ENCODE measurements at places on chromosomes 5 and 9.

GRCh38 chr9:105259731-105260612 is 15.5 kb downstream of the SLC44A1 start:
- no peak for DNase-seq

DNA sequence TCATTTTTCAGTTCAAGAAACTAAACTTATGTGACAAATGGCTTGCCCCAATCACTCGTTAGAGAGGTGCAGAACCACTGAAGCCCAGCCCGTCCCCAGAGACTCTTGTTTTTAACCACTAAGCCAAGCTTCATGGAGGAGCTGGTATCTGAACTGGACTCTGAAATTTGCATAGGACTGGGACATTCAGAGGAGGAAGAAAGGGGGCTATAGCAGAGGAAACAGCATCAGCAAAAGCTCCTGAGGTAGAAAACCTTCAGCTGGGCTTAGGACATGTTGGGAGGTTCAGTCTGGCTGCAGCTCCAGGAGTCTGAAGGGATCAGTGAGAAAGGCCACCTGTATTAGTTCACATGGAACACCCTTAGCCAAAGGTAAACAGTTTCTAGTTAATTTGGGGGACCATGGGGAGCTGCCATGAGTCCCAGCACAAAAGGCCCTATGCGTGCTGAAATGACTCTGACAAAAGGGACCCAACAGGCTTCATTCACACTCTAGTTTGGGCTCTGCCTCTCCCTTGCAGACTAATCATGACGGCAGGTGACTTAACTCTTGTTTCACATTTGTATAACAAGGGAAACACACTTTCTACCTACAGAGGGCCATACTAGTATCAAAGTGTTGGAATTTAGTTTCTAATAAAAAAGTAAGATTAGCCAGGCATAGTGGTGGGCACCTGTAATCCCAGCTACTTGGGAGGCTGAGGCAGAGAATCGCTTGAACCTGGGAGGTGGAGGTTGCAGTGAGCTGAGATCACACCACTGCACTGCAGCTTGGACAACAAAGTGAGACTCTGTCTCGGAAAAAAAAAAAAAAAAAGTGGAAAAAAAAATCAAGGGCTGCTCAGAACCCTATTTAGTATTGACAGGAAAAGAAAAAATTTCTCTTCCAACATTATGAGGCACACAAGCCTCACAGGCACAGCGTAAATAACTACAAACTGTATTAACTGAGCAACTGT is 10.2 kb downstream of the FBXO10 start:
- no peak for DNase-seq

DNA sequence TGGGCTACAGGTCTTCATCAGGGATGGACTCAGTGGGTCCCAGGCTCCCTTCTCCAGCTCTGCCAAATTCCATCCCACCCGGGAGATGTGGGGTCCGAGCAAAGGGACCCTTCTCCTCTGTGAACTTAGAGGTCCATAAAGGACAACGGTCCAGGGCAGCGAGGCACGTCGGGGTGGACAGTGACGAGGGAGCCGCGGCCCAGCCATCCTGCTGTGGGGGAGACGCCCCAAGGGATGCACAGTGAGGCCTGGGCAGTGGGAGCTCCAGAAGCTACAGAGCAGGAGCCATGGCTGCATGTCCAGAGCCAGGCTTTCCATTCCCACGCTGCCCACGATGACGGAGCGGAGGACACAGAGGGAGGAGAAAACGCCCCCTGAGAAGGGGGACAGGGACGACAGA is 107.5 kb upstream of the PPP1R26 start:
- no peak for DNase-seq

DNA sequence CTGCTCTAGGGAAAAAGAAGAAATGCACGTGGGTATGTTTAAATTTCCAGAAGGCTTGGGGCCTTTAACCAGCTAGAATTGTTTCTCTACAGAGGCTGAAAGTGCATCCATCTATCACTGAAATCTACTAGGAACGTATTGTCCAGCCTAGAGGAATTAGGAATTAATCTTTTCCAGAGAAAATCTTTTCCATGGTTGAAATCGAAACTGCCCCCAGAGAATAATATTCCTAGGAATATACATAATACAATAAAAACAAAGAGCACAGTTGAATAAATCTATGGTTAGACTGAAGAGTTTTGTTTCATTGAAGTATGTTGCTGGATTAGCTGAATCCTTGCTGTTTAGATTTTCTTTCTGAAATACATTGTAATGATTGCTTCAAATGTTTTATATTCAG is 378.5 kb downstream of the PLK2 start:
- DNase-seq = no peak

DNA sequence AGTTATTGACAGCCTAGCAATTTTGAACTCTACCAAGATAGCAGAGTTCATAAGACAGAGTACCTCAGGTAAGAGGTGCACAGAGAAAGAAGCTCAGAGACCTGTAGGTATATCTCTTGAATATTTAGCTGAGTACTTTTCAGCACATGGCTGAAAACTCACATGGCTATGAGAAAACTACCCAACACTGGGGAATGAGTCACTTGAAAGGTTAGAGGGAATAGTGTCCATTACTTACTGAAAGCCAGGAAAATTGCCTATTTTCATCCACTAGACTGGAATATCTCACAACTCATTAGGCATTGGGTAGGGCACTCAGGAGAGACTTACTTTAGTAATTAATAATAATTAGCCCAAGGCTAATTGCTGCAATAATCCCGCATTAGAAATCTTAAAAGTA is 8.3 kb downstream of the TSLP start:
- DNase-seq = no peak

DNA sequence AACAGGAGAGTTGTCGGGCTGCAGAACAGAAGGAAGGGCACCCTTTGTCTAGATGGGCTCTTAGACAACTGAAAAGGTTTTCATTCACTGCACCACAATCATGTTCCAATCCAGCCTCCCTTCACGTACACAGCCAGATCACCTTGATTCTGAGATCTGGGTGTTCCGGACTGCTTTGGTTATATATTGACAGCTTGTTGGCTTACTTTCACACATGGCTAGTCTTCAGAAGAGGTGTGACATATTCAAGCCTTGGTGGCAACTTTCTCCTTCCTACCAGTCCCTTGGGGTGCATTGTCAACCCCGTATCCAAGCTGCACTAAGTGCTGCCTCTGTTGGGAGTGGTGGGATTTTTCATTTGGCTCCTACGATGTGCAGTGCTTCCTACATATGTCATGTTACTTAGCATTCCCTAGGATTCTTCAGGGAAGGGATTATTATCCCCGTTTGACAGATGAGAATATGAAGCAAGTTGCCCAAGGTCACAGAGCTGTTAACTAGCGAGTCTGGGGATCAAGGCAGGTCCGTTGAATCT is 100.6 kb downstream of the LIFR start:
- no peak for DNase-seq

DNA sequence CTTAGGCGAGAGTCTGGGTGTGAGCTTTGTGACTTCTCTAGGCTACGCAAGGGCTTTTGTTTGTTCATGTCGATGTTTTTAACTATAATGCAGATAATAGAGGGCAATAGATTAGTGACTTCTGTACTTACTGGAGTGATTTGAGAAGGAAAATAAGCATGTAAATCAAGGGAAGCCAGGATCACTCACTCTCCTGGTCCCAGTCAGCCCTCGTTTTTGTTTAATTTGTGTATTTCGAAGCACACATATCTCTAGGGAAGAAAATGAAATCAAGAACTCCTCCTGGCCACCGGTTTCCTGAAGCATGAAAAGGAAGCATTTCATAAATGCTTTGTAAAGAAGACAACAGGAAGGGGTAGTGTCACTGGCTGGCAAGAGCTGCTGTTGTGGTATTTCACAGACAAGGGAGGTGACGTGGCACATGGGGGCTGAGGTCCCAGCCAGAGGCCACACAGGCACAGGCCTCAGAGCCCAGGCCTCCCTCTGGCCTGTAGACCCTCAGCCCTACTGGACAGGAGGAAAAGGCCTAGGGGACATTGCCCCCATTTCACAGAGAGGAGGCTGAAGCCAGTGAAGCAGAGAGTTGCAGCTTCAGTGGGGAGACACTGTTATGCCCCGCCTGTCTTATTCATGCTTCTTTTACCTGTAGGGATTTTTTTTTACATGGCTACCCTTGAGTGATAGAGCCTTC is 34.1 kb downstream of the IRF1 start:
- DNase-seq = no peak

- DNase-seq = no peak
Measured at GRCh38 chr5:168583742-168584482, 4.7 kb upstream of the PANK3 start.

DNA sequence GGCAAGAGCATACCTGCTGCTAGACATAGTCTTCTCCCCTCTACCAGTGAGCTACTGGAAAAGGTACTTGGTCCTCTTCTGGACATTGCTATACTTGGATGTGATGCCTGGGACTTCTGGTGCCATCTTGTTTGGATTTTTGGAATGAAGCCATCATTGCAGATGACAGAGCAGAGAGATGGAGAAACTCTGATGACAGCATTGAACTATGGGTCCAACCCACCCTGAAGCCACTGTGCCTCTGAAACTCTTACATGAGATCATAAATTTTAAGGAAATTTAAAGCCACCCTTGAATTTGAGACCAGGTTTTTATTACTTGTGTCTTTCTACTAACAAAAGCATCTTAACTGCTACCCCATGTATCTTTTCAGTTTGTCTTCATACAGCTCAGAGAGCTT is 151.1 kb upstream of the SMIM23 start:
- no peak for DNase-seq

- DNase-seq = no peak
Measured at GRCh38 chr5:160210606-160211005, 18.7 kb upstream of the FABP6 start.

GRCh38 chr5:9657819-9658218 is 27.7 kb upstream of the TAS2R1 start:
- no peak for DNase-seq

Data from AG04450 (cell line).